ENCODE measurements at places on chromosomes 3 and 15.

GRCh38 chr3:30608598-30608947 lies 2.2 kb downstream of the TGFBR2 start:
- DNase-seq: no peak

GRCh38 chr3:187970106-187970505 lies 183.9 kb upstream of the LPP start:
- DNase-seq: no peak

DNA sequence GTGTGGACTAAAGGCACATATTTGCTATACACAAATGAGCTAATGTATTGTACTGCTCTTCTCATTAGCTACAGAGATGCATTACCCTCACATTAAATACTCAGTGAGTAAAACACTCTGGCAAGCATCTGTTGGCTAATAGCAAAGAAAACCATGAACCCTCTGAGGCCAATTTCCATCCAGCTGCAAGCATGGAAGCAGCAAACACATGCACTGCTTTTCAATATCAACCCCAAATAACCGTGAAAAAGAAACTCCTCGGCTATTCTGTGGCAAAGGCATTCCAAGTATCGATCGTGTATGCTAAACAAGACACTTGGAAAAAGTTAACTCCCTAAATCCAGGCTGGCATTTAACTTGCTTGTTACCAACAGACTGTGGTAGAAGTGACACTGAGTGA lies 67.0 kb downstream of the PEAK1 start:
- no peak for DNase-seq

DNA sequence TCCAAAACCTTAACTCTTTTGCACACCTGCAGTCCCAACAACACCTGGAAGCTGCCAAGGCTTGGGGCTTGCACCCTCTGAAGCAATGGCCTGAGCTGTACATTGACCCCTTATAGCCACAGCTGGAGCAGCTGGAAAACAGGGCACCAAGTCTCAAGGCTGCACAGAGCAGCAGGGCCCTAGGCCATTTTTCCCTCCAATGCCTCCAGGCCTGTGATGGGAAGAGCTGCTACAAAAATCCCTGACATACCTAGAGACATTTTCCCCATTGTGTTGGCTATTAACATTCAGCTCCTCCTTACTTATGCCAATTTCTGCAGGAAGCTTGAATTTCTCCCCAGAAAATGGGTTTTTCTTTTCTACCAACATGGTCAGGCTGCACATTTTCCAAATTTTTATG lies 231.0 kb downstream of the ZMAT3 start:
- DNase-seq: no peak

- no peak for DNase-seq
Observed at GRCh38 chr3:151896246-151897012, 23.0 kb downstream of the SUCNR1 start.

- DNase-seq: no peak
Observed at GRCh38 chr3:42228796-42229195, 37.2 kb downstream of the CCK start.

DNA sequence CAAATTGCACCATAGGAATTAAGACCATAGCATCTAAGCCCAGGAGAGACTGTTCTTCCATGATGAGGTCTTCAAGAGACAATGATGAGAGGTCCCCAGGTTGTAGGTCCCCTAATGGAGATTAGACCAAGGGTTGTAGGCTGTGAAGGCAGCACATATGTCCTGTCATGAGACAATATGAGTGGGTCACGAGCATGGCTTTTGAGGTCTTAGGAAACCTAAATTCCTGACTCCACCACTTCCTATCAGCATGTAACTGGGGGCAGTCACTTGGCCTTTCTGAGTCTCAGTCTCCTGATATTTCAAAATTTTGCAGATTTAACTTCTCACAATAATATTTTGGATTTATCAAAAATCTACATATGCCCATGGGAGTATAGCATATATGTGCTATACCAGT lies 31.3 kb downstream of the STAC start:
- DNase-seq: no peak

GRCh38 chr3:58052373-58053273 lies 44.4 kb downstream of the FLNB start:
- no peak for DNase-seq

DNA sequence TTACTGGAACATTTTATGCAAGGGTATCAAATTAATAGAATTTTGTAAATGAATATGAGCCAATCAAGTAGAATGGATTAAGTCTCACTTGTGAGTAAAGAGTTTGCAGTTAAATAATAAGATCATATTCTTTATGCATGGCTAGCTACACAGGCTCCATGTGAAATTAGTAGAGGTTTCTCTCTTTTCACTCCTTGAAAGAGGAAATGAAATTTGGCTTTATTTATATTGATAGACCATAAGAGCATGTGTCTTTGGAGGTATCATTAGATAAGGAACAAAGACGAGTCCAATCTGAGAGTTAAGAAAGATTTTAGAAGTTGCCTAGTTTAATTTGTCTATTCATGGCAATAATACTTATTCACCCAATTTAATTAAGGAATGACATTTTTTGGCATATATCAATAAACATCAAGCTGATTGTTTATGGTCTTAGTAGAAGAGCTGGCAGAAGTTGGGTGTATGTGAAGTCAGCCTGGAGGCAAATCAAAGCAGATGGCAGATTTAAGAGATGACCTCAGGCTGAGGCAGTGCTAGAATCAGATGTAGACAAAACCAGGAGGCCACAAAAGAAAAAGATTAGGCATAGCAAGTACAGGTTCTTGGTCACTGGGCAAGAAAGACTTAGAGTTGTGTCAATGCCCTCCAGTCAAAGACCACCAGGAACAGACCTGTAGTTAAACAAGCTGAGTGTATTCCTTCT lies 406.5 kb upstream of the ARHGEF26 start:
- no peak for DNase-seq

- DNase-seq: no peak
Observed at GRCh38 chr3:161314836-161315395, 56.4 kb downstream of the SPTSSB start.

DNA sequence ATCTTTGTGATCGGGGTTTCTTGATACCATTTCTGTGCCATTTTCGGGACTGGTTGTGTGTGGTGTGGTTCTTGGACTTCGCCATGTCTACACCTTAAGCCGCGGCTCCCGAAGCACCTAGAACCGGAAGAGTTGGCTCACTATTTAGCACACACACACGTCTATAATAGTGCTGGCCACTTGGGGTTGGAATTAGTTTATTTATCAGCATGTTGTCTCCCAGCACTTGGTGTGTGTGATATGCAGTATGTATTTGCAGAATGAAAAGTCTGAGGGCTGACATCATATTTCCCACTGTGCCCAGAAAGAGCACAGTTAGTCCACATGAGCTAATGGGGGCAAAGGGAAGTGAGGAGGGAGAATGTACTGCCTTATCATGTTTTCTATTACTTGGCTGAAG lies 23.6 kb downstream of the MLH1 start:
- DNase-seq: no peak

- no peak for DNase-seq
Observed at GRCh38 chr3:128623762-128624176, 26.8 kb downstream of the RPN1 start.

GRCh38 chr15:45088801-45089711 lies 24.9 kb downstream of the DUOX2 start:
- no peak for DNase-seq

DNA sequence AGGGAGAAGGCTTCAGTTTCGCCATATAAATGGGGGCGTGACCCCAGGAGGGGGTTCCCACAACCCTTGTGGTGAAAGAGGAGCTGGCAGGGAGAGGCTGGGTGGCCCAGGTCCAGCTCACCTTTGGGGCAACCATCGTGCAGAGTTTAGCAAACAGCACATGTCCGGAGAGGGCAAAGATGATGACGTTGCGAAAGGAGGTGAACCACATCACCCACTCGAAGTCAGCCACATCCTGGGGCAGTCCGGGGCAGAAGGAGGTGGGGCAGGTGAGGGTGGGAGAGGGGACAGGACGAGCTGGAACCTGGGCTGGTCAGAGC lies 3.7 kb downstream of the HHATL start:
- no peak for DNase-seq

DNA sequence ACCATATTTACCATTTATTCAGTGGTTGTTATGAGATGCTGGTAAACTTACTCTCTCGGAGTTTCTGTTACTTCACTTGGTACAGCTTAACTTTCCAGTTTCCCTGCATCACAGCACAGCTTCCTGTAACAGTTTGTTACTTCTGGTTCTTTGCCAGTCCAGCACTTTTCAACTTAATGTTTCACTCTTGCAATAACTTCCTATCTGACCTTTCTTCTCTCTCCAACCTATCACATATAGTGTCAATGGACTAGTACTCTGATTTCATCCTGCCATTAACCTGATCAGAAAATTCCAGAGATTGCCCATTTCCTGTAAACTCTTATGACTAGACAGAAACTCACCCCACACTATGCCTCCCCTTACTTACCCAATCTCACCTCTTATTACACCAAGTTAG lies 3.9 kb upstream of the ATP11B start:
- DNase-seq: no peak

GRCh38 chr15:51335087-51335486 lies 3.3 kb downstream of the CYP19A1 start:
- DNase-seq: no peak

DNA sequence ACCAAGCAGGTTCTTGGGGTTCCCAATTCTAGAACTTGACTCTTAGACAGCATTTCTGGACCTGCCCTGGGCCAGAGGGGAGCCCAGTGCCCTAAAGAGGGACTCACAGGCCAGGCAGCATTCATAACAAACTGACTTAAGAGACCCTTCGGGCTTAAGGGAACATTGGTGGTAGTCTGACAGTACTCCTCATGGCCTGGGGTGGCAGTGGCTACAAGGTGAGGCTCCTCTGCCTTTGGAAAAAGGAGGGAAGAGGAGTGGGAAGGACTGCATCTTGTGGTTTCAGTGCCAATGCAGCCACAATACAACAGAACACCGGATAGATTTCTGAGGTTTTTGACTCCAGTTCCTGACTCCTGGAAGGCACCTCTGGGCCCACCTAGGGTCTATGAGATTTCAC lies 172.2 kb upstream of the STRIT1 start:
- no peak for DNase-seq

- no peak for DNase-seq
Observed at GRCh38 chr3:188888321-188889053, 283.3 kb upstream of the TPRG1 start.

- no peak for DNase-seq
Observed at GRCh38 chr15:61929452-61929851, 130.8 kb downstream of the VPS13C start.

- no peak for DNase-seq
Observed at GRCh38 chr15:65259367-65259797, 27.3 kb downstream of the PARP16 start.

DNA sequence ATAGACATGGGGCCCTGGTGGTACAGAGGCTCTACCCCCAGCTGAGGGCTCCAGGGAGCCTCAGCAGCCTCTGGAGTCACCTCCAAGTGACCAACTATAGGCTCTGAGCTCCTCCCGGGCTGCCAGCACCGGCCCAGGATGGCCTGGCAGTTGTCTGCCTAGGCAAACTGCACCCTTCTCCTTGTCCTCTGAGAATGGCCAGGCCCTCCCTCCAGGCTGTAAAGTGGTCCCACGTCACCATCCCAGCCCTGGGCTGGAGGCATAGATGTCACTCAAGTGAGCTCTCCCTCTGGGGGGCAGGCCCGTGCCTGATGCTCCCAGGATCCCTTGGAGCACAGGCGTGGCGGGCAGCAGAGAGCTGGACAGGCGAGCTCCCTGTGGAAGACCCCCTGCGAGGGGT lies 120.1 kb downstream of the SEC22A start:
- no peak for DNase-seq

GRCh38 chr15:48828906-48829305 lies 18.0 kb upstream of the CEP152 start:
- no peak for DNase-seq

DNA sequence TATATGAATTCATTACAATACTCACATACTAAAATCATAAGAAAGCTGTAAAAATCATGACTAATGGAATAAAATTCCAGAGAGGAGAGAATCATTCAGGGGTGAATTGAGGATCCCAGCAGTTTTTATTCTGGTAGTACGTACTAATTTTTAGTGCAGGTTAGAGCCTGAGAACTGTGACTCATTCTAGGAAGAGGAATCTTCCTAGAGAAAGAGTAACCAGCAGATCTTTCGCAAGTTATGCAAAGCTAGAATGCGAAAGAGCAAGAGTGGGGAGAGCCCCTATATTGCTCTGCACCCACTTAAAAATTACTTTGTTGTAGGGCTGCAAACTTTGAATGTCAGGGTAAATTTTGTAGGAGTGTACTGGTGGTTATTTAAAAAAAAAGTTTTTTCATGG lies 303.6 kb upstream of the ARPP21 start:
- DNase-seq: no peak

- DNase-seq: peak; percentile 39
Observed at GRCh38 chr15:70264014-70264582, 166.4 kb upstream of the TLE3 start.

DNA sequence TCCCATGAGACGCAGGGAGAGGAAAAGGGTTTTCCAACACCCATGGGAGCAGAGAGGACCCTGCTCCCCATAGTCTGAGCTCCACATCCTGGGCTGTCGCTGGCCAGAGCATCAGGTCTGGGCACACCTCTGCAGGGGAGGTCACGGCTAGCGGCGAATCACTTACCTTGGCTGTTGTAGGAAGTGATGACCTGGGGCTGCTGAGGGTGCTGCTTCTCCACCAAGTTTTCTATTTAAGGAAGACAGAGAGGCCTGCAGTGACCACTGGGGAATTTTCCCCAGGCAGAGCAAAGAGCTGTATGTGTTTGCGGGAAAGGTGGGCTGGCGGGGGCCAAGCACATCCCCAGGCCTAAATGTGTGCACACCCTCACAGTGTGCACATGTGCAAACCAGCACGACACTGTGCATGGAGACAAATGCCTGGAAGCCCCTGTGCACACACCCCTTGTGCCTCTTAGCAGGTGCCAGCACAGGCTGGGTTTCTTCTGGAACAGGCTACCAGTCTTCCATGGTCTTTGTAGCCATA lies 7.6 kb downstream of the KY start:
- DNase-seq: no peak

- no peak for DNase-seq
Observed at GRCh38 chr3:42195879-42196330, 70.1 kb downstream of the CCK start.

DNA sequence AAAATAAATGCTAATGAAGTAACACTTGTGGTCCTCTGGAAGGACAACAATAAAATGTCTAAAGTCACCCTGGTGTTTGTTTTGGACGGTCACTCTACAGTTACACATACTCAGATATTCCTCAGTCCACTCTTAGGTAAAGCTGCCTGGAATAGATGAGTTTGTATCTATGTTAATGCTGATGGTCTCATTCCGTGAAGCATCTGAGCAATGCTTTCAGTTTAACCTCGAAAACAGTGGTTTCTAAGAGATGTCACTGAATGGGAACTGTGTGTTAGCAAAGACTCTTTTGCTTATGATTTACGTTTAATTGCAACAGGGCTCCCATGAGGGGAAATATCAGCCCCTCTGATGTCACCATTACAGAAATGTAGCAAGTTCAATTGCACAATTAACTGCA lies 49.1 kb downstream of the FBN1 start:
- DNase-seq: no peak

DNA sequence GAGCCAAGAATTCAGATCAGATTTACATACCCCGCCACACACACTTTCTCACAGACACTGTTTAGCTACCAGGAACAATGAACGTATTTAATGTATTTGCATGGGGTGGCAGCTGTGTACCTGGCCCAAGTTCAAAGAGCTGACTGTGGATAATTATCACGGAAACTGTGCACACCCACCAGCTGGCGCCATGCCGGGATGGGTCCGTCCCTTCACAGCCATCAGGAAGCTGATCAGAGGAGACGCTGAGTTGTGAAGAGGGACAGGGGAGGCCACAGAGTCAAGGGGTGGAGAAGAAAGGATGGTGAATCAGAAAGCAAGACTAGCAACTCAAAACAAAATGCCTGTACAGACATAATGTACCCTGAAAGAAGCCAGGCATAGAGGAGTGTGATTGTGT lies 13.1 kb upstream of the PLA2G4D start:
- DNase-seq: no peak

GRCh38 chr15:90594301-90594738 lies 64.6 kb downstream of the CRTC3 start:
- DNase-seq: no peak
